ENCODE measurements at places on chromosomes 5 and 9. TPM values are rescaled to one million over a fixed set of nuclear protein-coding genes. Genes with fewer than 3 reads are reported as not detected.

The TNFSF8 gene
- total RNA-seq, result not detected

The GPR21 gene
- total RNA-seq, result 2.4 TPM

- H3K36me3 ChIP-seq, result no peaks in the 10 kb centered on the region
- no peak overlapping the region for H3K4me3 ChIP-seq
- DNase-seq, result no peak
- H3K27me3 ChIP-seq, result no peaks in the 10 kb centered on the region
- H3K4me1 ChIP-seq, result no peaks in the 10 kb centered on the region
- H3K27ac ChIP-seq, result no peak overlapping the region
These were observed 153.1 kb upstream of the BRINP1 start for GRCh38 chr9:119522381-119522780.

- no peaks in the 10 kb centered on the region for H3K4me1 ChIP-seq
- no peaks in the 10 kb centered on the region for H3K27me3 ChIP-seq
- no peak for DNase-seq
- H3K27ac ChIP-seq, result no peak overlapping the region
These were observed 247.5 kb downstream of the GABRB2 start for GRCh38 chr5:161299053-161299452.

DNA sequence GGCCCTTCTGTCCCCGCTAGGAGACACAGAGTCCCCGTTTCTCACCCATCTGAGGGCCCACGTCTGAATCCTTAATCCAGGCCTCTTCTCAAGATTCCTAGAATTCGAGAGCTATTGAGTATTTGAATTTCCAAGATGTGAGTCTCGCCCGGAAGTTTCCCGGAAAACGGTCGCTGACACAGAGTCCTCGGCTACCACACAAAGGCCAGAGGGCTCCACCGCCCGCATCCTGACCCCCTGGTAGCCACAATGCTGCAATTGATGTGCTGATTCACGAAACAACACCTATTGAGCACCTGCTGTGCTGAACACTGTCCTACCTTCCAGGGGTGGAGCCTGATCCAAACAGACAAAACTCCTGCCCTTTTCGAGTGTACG, 670 bp upstream of the FBP1 start:
- no peak overlapping the region for H3K27ac ChIP-seq
- no peak overlapping the region for H3K4me3 ChIP-seq
- peaks cover 5% of the 10 kb centered on the region for H3K4me1 ChIP-seq
- no peaks in the 10 kb centered on the region for H3K36me3 ChIP-seq

DNA sequence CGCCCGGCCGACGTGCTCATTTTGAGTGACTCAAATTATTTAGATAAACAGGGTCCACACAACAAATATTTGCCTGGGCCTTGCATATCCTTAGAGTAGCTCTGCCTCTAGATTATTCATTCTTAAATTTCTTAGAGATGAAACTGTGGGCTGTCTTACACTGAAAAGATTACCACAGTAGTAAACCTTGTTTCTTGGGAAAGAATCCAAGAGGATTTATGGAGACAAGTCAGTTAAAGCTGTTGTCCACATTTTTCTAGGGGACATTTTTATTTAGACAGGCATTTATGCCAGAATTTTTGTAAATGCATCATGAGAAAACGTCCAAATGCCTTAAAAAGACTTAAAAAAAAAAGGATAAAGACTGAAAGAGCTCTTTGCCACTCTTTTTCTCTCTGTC, 32.6 kb upstream of the RANBP3L start:
- H3K36me3 ChIP-seq, result no peaks in the 10 kb centered on the region
- H3K4me1 ChIP-seq, result no peaks in the 10 kb centered on the region
- DNase-seq, result no peak
- no peaks in the 10 kb centered on the region for H3K27me3 ChIP-seq

Measured in endothelial cell of umbilical vein (primary cell).